ENCODE measurements at places on chromosomes 7 and 10.

- no peak for DNase-seq
Observed at GRCh38 chr7:66737667-66738066, 2.9 kb upstream of the RABGEF1 start.

DNA sequence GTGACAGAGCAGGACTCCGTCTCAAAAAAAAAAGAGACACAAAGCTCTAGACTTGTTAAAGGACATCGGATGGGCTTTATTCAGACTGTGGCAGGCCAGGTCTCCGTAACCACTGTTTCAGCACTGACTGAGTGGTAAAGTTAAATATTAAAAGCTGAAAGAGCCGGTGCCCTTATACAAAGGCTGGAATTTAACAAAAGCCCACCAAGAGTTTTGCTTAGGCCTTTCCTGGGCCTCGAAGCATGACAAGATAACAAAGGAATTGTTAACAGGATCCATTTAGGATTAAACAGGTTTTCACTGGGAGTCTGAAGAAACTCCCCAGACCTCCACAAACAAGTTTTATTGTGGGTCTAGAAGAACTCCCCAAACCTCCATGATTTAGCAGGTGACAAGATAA is 727.8 kb downstream of the TYW1 start:
- DNase-seq, result no peak

- no peak for DNase-seq
Observed at GRCh38 chr7:158323741-158324396, 263.8 kb downstream of the PTPRN2 start.

GRCh38 chr10:115129752-115130151 is 36.6 kb downstream of the ATRNL1 start:
- peak; percentile 32 for DNase-seq

GRCh38 chr10:93938140-93938539 is 44.4 kb downstream of the SLC35G1 start:
- peak; percentile 18 for DNase-seq

DNA sequence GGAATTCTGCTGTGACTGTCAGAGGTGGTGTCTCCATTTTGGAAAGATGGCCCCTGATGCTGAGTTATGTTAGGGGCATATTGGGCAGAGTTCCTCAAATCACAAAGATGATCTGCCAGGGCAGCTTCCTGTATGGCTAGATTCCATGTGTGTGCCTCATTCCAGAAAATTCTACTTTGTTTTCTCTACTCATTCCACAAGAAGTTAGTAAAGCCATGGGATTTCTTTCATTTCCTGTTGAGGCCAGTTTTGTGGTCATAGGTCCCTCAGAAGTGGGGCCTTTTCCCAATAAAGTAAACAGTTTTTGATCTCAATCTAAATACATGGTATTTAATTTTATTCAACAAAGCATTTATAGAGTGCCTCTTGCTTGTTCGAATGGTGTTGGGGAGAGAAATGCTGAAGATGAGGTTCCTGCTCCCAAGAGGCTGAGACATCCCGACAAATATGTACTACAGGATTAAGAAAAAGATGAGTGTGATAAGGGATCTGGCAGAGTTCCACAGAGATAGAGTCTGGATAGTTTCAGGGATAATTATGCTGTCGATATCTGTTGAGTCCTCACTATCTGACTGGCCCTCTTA is 33.0 kb downstream of the MINDY4 start:
- peak; percentile 93 for DNase-seq

- peak; percentile 11 for DNase-seq
Observed at GRCh38 chr10:27241010-27241651, 534 bp upstream of the ACBD5 start.

GRCh38 chr7:111638078-111638477 is 75.8 kb upstream of the IMMP2L start:
- DNase-seq, result peak; percentile 22

DNA sequence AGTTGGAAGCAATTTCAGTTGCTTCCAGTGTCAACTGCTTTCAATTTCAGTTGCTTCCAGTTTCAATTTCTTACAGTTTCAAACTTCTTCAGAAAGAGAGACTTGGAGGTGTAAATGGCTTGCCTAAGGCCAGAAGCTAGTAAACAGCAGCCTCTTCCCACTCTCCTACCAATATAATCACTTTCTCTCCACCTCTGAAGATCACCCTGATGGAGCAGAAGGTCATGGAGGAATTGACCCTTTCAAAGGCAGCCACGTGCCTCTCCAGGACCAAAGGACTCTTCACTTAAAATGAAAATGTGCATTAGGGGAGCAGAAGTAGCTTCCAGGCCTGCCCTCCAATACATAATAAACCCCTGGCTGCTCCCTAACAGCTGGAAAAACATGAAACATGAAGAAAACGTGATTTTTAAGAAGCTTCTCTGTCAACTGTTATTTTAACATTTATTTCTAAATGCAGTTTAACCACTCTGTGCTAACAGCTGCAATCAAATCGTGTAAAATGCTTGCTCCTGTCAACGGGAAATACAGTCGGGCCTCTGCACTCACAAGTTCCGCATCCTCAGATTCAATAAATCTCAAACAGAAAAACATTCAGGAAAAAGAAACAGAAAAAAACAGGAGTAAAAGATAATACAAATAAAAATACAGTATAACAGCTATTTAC is 1020.6 kb downstream of the XPNPEP1 start:
- peak; percentile 69 for DNase-seq

DNA sequence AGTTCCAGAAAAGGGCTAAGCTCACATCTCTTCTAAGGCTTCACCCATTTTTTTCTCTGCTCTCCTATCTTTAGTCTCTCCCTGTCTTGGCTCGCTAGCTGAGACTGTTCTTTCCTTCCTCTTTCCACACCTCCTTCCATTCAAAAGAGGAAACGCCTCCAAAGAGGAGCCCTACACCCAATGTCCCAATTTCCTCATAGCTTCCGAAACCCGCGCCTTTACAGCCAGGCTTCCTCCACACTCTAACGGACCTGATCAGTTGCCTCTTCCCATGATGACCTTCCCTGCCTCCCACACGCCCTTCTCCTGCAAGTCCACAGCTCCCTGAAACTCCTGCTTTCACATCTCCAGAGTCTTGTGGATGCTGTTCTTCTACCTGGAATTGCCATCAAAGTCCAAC is 71.7 kb downstream of the COBL start:
- DNase-seq, result no peak

DNA sequence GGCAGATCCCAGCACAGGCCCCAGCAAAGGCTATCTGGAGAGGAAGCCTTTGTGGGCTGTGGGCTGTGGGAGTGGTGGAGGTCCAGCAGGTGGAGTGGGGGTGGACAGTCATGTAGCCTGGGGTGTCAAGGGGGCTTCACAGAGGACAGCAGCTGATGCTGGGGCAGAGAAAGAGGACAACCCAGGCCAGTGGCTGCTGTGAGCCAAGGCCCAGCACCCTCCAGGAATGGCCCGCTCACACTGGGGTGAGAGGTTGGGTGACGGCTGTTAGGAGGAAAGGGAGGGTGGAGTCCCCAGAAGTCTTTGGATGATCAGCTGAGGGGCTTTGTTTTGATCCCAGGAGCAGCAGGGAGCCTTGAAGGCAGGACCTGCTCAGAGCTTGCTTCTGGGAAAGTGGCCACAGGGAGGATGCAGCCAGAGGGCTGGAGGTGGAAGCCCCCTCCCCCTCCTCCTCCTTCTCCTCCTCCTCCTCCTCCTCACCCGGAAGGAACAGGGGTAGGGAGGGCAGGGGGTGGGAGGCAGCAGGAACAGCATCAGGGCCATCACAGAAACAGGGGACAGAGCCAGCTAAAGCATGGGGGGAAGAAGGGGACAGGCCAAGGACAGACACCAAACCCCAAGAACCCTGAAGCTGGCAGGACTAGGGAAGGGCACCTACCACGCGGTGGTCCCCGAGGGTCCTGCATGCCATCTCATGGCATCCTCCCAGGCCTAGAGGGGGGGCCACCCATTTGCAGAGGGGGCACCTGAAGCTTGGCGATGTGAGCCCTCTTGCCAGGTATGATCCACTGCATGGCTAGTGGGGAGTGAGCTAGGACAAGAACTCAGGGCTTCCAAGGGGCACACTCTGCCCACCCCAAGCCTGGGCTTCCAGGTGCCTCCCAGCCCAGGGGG is 144.9 kb downstream of the GRID1 start:
- DNase-seq, result no peak

DNA sequence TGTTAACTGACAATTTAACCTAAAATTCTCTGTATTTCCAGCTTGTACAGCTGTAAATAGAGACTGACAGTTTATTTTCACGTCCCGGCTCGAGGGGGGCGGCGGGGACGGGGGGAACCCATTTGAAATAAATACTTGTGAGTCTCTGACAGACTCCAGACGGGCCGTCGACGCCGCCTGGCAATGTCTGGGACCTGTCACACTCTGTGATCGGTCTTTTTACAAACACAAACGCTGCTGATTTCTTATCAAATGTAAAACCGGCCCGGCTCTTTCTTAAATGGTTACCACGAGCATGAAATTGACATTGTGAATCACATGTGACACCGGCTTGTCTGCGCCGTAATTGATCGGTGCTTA is 57.0 kb downstream of the UNCX start:
- no peak for DNase-seq

DNA sequence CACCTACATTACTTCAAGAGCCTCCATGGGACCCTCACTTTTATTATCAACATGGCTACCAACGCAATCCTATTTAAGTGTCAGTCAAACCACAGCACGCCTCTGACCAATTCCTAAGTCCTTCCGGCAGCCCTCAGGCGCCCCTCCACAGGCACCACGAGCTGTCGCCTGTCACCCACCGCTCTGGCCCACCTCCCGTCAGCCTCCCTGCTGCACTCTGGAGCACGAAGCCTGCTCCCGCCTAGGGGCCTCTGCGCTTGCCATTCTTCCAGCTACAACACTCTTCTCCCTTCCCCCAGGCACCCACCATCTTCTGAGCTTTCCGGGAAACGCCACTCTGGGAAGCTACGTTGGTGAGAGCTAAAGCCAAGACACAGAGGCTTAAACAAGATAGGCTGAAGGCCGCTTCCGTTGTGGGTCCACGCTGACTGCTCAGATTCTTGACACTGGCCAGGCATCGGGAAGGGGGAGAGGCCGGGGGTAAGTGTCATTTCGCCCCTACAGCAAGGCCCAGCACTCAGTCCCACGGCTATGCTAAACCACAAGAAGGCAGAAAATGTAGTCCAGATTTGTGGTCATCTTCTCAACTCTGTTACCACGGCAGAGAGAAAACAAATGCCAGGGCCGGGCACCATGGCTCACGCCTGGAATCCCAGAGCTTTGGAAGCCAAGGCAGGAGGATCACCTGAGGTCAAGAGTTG is 56.7 kb downstream of the GNA12 start:
- DNase-seq, result no peak

DNA sequence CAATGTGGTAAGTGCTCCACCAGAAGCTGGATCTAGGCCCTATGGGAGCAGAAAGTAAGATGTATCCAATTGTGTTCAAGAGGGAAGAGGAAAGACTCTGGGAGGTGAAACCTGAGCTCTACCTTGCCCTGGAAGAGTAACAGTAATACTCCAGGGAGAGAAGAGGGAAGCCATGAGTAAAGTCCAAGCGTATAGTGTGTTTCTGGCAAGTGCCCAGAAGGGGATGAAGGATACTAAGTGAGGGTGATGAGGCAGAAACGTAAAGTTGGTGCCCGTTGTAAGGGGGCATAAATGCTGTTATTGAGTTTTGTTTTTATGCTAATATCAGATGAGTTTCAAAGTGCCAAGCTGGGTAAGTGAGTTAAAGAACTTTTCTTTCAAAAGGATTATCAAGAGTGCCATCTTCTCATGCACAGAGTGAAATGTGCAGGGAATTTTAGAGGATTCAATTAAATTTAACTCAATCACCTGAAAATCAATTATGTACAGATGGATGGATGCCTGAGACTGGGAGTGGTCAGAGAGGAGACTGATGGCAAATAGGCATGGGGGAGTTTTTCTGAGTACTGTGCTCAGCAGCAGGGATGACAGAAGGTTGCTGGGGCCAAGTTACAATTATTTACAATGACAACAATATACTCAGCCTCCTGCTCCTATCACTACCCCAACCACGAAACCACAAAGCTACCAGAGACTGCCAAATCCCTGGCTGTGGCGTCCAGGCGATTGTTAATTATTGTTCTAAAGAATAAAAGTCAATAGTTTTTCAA is 123.3 kb upstream of the LAMB4 start:
- peak; percentile 74 for DNase-seq

DNA sequence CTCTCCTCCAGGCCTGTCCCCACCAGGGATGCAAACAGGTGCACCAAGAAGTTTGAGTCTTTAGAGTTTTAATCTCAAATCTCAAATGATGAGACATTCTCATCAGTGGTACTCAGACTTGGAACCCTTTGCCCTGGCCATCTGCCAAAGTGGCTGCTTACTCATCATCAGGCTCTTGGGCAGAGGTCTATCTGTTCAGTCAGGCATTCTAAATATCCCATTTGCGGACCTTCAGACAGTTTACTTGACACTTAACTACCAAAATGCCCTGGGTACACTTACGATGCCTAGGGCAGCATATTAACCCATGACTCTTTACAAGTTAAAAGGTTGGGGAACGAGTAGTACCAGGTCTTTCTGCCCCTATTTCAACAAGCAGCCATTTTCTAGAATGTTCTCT is 61.2 kb upstream of the YAE1 start:
- peak; percentile 74 for DNase-seq

DNA sequence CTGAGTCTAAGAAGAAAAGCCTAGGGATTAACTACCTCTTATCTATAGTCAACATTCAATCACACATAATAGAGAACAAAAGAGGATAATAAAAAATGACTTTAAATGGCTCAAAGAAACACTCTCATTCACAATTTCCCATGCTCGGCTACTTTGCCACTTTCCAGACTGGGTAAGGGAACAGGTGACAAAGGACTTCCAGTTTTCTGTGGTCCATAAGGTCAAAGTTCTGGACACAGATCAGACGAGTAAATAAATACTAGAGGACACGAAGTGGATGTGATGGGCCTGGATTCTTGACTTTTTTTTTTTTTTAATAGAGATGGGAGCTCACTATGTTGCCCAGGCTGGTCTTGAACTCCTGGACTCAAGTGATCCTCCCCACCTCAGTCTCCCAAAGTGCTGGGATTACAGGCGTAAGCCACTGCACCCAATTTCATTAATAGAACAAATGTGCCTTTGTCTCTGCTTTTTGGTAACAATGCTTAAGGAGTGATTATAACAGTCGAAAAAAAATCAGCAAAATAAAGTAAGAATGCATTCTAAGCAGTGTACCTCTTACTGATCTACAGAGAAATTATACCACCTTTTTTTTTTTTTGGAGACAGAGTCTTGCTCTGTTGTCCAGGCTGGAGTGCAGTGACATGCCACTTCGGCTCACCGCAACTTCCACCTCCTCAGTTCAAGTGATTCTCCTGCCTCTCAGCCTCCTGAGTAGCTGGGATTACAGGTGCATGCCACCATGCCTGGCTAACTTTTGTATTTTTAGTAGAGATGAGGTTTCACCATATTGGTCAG is 70.6 kb downstream of the WAPL start:
- DNase-seq, result no peak

DNA sequence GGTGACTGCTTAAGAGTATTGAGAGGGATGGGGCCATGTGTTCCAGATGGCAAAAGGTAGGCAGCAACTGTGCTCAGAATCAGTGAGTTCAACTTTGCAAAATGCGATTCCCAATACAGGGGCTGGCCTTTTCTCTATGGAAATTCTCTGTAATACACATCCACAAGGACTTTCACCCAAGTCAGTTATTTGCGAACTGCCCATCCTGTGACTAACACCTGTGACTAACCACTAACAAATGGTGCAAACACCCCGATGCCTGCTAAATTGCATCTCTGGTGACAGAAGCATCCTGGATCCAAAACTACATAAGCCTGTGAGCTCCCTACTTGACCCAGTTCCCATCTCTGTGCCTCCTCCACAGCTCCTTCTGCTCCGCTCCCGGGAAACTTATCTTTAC is 9.0 kb upstream of the CUZD1 start:
- DNase-seq, result peak; percentile 99

GRCh38 chr7:15389073-15389472 is 172.7 kb downstream of the AGMO start:
- DNase-seq, result peak; percentile 16

GRCh38 chr10:61903928-61904344 is 2.4 kb downstream of the ARID5B start:
- peak; percentile 59 for DNase-seq

Data from LHCN-M2 (cell line).